ENCODE measurements at places on chromosomes 13 and 19.

DNA sequence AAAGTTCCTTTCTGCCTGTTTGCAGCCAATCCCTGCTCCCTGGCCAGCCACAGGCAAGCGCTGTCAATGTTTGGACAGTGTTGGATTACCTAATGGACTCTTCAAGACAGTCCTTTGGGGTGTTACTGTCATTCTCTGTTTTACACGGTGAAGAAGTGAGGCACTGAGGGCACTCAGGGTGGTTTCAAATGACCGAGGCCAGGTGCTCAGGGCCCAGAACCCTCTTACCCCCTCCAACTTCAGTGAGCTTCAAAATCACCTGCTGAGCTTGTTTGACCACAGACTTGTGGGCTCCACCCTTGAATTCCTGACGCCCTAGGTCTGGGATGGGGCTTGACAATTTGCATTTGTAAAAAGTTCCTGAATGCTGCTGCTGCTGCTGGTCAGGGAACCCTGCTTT is 97.9 kb downstream of the GGACT start:
- DNase-seq, result no peak

DNA sequence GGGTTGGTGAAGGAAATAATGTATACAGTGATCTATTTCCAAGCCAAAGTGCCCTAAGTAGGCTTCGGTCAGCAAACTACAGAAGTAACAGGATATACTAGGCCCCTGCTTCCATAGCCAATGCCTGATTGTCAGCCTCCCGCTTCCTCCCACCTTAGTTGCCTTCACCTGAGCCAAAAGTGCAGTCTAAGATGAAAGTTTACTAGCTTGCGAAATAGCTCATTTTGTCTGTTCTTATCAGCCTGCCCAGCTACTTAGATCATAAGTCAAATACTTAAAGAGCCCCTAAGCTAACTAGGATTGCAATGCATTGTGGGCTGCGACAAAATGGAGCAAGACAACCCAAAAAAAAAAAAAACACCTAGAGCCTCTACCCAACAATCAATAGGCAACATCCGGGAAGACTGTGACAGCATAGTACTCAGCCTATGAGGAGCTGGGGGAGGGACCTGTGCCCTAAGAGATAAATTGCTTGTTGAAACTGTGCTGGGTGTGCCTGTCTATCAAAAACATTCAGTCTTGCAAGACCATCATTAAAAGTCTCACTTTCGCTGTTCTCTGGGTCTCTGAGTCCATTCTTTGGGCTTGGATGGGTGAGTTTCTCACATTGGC is 454.7 kb upstream of the TSHZ3 start:
- no peak for DNase-seq

DNA sequence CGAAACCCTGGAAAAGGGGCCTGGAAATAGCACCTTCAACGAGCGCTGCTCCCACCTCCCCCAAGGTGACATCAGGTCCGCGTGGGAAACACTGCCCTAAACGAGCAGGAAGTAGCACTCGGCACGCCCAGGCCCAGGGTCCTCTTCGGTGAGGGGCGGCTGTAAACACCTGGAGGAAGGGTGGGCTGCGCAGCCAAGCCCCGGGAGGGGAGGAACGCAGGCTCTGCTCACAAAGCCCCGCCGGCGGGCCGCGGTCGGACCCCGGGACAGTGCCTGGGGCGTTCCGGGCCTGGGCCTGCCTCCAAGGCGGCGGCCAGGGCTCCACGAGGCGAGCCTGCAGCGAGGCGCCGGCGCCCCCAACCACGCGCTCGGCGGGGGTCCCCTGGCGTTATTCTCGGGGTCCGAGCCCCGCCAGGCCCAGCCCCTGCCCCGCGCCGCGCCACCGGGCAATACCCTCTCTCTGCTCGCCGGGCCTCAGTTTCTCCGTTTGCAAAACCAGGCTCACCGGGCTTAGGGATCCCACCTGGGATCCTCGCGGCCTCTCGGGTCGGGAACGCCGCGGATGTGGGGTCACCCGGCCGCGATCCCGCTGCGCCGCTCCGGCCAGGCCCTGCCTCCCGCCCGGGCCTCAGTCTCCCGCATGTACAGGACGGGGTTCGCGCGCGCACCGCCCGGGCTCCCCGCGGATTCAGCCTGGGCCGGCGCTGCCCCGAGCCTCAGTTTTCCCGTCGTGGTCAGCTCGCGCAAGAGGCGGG is 630 bp downstream of the RNF126 start:
- DNase-seq, result peak; percentile 35

GRCh38 chr13:105159841-105160240 is 1375.6 kb downstream of the EFNB2 start:
- DNase-seq, result no peak

- DNase-seq, result no peak
Measured at GRCh38 chr19:29119590-29119989, 93.4 kb downstream of the UQCRFS1 start.

DNA sequence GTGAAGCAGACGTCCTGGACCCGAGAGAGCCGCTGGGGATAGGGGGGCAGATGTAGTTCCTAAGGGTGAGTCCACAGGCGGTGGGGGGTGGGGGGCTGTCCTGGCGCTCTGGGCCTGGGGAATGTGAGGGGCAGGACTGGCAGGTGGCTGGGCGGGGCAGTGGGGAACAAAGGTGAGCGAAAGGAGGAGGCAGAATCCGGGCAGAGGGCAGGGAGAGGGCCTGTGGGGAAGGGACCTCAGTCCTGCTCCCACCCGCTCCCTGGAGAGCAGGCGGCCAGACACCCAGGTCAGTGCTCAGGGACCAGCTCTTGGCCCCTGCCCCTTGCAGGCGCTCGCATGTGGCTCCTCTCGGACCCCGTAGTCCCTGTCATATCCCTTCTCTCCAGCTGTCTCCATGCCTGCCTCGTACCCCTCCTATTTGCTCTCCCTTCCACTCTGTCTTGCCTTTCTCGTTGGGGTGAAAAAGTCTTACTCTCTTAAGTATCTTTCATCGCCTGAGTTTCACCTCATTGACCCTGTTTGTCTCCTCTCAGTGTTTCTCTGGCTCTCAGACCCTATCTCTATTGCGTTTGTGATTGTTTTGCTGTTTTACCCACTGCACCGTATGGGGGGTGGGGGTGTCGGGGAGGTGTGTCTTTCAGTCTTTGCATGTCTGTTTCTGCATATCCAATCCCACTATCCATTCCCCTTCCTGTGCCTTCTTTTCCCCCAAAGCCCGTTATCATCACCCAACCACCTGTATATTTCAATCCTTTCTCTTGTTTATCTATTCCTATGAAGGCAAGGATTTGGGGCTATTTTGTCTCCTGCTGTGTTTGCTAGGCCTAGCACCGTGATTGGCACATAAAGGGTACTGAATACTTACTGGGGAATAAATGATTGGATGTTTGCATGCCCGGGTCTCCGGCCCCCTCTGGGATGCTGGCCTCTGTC is 5.8 kb downstream of the SPHK2 start:
- no peak for DNase-seq

- DNase-seq, result no peak
Measured at GRCh38 chr13:34620862-34621261, 321.2 kb upstream of the NBEA start.

GRCh38 chr13:99941086-99941485 is 30.5 kb downstream of the ZIC5 start:
- DNase-seq, result no peak

- DNase-seq, result peak; percentile 79
Measured at GRCh38 chr19:50705422-50706019, 14.1 kb downstream of the SHANK1 start.

DNA sequence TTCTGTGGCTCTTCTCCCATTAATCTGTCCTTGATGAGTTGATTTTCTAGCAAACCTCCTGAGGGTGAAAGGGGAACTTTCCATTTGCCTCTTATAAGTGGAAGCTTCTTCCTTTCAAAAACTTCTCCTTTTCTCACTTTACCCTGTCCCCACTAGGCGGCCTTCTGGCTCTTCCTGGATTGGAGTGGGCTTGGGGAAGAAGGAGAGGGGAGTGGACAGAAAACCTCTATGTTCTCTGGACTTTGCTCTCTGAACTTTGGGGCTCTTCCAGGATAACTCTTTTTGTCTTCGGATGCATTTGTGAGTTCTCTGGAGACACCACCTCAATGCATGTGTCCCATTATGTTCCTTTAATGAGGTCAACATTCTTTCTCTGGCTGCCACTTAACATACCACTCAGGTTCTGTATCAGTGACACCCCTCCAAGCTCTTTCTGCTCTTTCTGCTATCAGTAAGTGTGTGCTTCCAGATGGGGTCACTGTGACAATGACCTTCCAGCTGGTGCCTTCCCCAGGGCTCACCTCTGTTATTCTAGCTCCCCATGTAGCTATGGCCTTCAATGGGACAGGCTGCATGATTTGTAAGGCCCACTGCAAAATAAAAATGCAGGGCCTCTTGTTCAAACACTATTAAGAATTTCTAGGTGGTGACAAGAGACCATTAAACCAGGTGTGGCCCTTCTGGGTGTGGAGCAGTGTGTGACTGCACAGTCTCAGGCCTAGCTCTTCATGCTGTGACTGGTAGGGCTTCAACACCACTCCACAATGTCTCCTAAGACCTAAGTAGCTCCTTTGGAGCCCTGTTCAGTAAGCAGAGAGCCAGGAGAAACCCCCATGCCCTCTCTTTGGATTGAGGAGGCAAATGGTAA is 389.2 kb downstream of the EFNB2 start:
- no peak for DNase-seq

GRCh38 chr13:93450761-93451160 is 224.2 kb downstream of the GPC6 start:
- no peak for DNase-seq

GRCh38 chr13:77866971-77867370 is 51.7 kb downstream of the EDNRB start:
- DNase-seq, result no peak

- peak; percentile 20 for DNase-seq
Measured at GRCh38 chr19:55703790-55704215, 28.8 kb downstream of the EPN1 start.

- DNase-seq, result no peak
Measured at GRCh38 chr19:12202250-12202649, 39.4 kb downstream of the ZNF136 start.
